A549 treated with dexamethasone at 1 μM for 4 hours (cell line): ENCODE measurements at places on chromosomes 13 and 19. TPM values are rescaled to one million over a fixed set of nuclear protein-coding genes. Genes with fewer than 3 reads are reported as not detected.

Gene SMIM44
- total RNA-seq = not detected in 5 replicates

Gene LILRA1
- not detected in 5 replicates for total RNA-seq

Gene PLVAP
- not detected in 5 replicates for total RNA-seq

Gene IGFL3
- 0.15 to 0.44 TPM (median 0.29 TPM) in 3 of 5 replicates, not detected in the others for total RNA-seq

Gene RASA3
- 8.5 to 11.6 TPM (median 10.0 TPM) in 5 replicates for total RNA-seq

Gene CGB8
- 1.5 to 3.0 TPM (median 2.7 TPM) in 5 replicates for total RNA-seq

Gene KIRREL2
- total RNA-seq = 0.37 to 0.65 TPM (median 0.52 TPM) in 5 replicates

Gene PTH2
- total RNA-seq = not detected in 5 replicates

Gene ZNF780B
- total RNA-seq = 5.2 to 7.9 TPM (median 7.3 TPM) in 5 replicates

Gene PSG4
- total RNA-seq = 0.53 to 0.99 TPM (median 0.71 TPM) in 5 replicates

Gene ZFP82
- total RNA-seq = 1.6 to 2.0 TPM (median 1.7 TPM) in 5 replicates

Gene CRX
- not detected in 5 replicates for total RNA-seq

Gene MBOAT7
- total RNA-seq = 97.0 to 169 TPM (median 161 TPM) in 5 replicates

Gene POU2F2
- total RNA-seq = 0.32 to 0.80 TPM (median 0.58 TPM) in 5 replicates

Gene ZNF835
- not detected in 5 replicates for total RNA-seq

Gene TEX101
- total RNA-seq = not detected in 5 replicates
